ENCODE measurements at places on chromosomes 5 and 9.

GRCh38 chr5:122815218-122815767 lies 30.1 kb upstream of the SNX24 start:
- no peak for DNase-seq

- no peak for DNase-seq
Observed at GRCh38 chr9:3447788-3448187, 78.0 kb downstream of the RFX3 start.

DNA sequence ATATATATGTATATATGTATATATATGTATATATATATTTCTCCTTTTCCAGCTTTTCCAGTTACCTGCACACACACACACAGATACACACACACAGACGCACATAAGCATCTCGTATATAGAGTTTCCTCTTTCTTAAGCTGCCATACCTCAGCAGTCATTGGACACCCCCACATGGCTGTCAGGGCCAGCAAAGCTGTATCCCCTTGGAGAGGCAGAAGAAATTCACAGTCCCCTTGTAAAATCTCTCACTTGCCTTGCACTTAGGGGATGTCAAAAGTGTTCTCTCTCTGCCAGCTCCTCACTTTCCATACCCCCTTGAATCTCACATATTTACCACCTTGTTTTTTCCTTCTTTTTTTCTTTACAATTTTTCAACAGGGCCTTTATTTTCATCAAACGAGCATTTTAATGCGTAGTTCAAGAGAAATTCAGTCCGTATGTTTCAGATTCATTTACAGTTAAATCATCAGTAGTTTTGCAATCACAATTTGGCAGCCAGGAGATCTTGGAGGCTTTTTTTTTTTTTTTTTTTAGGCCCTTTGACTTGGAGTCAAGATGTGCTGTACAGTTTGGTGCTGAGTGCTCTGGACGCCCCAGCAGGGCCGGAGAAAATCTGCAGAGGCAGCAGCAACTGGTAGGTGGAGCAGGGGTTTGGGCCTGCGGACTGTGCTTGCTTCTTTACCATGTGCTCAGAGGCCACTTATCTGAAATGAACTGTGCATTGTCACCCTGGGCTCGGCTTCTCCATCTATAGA lies 244.9 kb upstream of the KLF4 start:
- DNase-seq: no peak

GRCh38 chr5:65651144-65651543 lies 26.3 kb downstream of the SHLD3 start:
- DNase-seq: no peak

- DNase-seq: no peak
Observed at GRCh38 chr5:9766581-9766980, 136.4 kb upstream of the TAS2R1 start.

DNA sequence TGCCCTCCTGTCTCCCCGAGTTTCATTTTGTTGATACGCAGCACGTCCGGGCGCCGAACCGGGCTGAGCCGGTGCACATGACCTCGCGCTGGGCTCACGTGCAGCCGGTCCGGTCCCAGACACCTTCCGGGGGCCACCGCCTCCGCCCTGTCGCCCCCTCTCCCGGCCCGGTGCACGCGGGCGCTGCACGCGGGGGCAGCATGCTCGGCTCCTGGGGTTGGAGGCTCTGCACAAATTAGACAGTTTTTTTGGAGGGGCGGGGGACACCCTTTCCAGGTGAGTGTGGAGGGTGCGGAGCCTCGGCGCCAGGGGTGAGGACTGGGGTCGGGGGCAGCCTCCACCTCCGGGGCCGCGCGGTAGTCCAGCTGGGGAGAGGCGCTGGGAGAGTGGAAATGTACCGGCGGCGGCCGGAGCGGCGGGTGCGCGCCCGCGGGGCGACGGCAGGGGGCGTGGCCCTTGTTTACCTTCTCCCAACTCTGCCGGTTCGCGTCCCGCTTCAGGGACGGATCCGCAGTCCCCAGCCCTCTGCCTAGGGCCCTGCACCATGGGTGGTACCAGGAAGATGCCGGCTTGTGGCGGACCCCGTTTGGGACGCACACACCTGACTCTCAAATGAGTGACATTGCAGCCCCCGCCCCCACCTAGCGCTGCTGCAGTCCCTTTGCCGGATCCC lies 1.1 kb downstream of the JADE2 start:
- no peak for DNase-seq

- DNase-seq: no peak
Observed at GRCh38 chr5:127804886-127805426, 101.8 kb downstream of the CCDC192 start.

- DNase-seq: no peak
Observed at GRCh38 chr5:81609810-81610375, 141.0 kb downstream of the SSBP2 start.

DNA sequence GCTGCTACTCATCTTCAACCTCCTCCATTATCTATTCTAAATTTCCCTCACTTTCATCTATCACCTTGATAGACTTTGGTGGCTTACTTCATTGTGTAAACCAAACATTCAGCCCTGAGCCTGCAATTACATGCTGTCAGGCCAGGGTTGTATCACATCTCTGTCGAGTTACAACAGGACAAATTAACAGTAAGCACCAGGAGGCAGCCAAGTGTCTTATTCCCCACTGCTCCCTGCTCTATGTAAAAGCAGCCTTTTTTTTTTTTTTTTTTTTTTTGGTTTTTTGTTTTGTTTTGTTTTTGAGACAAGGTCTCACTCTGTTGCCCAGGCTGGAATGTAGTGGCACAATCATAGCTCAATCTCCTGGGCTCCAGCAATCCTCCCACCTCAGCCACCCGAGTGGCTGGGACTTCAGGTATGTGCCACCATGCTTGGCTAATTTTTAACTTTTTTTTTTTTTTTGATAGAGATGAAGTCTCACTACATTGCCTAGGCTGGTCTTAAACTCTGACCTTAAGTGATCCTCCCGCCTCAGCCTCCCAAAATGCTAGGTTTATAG lies 15.2 kb upstream of the ZCCHC9 start:
- DNase-seq: no peak

DNA sequence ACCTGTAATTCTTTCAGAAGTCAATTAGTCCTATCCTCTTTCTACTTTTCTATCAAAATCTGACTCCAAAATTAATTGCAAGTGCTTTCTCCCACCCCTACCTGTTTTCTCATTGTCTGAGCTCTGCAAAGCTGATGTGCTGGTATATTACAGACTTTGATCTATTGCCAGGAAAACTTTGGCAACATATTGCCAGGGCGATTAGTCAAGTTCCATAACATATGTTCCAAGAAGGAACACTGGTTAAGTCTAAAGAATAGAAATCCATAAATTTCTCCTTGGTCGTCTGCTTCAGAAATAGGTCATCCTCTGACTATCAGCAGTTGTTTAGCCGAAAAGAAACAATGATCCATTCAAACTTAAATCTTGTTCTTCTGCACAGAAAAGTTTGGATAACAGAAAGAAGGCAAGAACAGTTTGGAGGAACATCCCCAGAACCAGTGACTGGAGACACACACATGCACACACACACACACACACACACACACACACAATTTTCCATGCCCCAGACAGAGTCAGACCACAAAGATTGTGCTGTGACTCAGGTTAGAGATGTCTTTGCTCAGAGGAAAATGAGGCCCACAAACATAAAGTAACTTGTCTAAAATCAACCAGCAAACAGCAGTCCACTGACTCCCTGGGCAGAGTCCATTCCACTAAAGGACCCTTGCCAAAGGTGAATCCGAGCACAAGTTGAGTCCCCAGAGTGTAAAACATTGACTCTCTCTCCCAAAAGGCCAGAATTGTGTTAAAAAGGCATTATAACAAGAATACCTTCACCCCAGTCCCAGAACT lies 202.1 kb downstream of the DEPDC1B start:
- no peak for DNase-seq

- DNase-seq: no peak
Observed at GRCh38 chr5:112772124-112772523, 34.4 kb downstream of the APC start.

GRCh38 chr9:105359892-105360291 lies 87.9 kb upstream of the FSD1L start:
- DNase-seq: no peak

DNA sequence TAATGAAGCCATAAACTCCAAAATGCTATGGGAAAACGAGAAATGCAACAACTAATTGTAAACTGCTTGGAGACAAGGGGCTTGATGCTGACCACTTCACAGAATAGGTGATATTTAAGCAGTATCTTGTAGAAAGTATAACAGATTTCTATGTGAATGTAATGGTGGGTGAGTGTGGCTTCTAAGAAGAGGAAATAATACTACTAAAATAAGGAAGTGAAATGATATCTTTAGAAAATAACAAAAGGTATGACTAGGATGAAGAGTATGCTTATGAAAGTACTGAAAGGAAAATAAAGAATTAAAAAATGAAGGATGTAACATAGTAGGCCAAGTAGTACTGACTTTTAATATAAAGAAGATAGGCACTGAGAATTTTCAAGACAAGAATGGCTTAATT lies 94.2 kb downstream of the AGTPBP1 start:
- DNase-seq: no peak

GRCh38 chr5:95050708-95051107 lies 234.2 kb downstream of the MCTP1 start:
- no peak for DNase-seq

GRCh38 chr5:43396762-43397304 lies 15.4 kb downstream of the CCL28 start:
- DNase-seq: no peak

DNA sequence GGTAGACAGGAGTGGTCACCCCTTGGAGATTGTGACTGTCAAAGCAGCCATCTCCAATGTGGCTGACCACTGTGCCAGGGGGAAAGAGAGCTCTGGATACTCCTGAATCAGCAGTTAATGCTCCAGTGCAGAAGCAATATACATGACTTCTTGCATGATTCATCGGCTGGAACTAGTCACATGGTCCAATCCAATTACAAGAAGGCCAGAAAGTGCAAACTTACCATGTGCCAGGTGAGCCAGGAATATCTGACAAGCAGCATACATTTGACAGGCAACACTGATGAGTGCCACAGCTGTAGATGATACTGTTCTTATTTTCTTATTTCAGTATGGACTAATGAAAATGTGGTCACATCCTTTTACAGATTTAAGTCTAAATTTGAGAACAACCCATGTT lies 440.0 kb upstream of the MPDZ start:
- no peak for DNase-seq

DNA sequence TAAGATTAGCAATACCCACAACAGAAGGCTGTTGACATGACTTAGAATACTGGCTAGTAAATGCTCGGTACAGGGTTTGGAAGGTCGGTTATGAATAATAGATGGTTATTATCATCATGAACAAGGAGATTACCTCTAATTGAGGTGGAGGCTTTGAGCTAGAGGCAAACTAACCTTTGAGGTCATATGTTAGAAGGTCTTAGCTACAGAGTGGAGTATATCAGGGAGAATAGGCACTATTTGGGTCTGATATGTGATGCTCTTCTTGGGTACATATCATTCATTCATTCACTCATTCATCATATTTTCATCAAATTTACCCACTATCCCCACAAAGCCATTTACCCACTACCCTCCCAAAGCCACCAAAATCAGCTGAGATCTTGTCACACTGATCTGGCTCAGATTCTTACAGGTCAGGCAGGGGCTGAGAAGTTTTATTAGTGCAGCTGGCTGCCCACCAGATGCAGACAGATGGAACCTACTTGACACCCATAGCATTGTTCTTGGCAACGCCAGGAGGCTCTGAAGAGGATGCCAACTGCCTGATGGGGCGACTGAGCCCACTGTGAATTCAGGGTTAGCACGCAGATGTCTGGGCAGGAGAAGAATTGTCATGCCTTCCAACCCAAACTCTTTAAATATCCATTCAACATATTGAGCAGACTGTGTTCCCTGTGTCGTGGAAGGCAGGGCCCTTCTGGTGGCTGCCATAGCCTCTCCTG lies 90.2 kb upstream of the SH3PXD2B start:
- no peak for DNase-seq

GRCh38 chr5:59661954-59662615 lies 231.4 kb downstream of the PDE4D start:
- DNase-seq: no peak

- no peak for DNase-seq
Observed at GRCh38 chr5:89954916-89955315, 454.6 kb downstream of the CETN3 start.

GRCh38 chr5:143054480-143054941 lies 284.3 kb downstream of the ARHGAP26 start:
- no peak for DNase-seq

DNA sequence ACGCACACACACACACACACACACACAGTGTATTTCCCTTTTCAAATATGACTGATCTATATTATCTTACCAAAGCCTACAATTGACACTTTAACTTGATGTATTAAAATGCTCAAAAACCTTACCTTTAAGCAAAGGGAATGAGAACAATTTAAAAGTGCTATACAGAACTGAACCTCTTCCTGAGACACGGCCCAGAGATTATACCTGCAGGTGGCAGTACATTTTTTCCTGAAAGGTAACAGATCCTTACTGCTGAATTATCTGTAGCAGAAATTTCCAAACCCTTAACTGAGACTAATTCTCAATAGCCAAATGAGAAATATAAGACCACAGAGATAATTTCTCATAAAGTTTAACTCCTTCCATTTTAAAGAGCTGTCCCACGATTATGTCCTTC lies 91.1 kb downstream of the MYO10 start:
- no peak for DNase-seq

GRCh38 chr5:157575381-157576020 lies at the start of gene ADAM19:
Gene ADAM19 (minus strand): TSS chr5:157575775. CDS start chr5:157575696, 79 bp downstream.
- DNase-seq: no peak

DNA sequence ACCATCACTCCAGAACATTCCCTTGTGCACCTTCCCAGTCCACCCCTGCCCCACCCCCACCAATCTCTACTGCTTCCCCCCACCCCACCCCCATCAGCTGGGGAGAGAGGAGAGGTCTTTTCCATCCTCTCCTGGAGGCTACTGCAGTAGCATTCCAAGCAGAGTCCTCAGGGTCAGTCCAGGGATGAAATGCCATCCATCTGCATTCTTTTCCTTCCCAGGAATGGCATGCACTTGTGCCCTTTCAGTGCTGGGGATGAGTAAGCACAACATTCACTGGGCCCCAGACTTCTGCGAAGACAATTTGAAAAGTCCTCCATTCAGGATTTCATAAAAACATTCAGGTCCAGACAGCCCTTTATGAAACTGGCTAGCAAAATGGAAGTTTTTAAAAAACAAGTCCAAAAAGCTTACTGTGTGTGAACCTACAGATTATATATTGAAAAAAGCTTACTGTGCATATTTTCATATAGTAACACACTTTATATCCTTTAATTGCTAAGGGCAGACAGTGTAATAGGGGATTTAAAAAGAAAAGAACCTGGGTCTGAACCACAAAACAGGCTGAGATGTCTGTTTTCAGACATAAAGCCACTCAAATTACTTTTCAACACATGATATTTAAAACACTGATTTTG lies 50.0 kb upstream of the GOLPH3 start:
- DNase-seq: no peak
